ENCODE measurements at places on chromosomes 1 and 21.

DNA sequence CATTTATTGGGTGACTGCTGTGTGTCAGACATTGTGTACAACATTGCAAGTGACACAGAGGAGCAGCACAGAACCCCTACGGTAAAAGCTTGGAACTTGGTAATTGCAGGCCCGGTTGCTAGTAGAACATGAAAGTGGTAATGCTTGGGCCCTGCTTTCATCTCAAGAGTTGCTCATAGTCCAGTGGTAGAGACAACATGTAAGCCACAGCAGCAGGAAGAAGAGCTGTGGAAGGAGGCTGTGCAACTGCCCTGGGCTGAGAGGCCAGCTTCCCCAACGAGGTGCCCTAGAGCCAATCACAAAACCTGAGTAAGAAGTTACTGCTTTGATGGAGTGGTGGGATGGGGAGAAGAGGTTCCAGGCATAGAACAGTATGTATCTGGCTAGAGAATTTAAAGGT, 18.4 kb downstream of the CNIH4 start:
- no peak for DNase-seq

GRCh38 chr1:31897526-31898100, 40.6 kb downstream of the PTP4A2 start:
- no peak for DNase-seq

DNA sequence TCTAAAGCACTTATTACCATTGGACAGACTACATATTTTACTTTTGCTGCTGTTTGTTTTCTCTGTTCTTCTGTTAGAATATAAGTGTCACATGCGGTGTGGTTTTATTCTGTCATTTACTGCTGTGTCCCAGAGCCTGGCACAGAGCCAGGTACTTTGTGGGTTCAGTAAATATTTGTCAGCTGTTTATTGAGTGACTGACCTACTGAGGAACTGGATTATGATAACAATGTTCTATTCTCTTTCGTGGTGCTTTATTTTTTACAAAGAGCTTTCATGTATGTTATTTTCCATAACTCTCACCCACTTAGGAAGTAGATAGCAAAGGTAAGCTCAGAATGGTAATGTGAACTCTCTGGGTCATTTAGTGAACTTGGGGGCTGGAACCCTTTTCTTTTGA, 118.8 kb downstream of the RWDD3 start:
- DNase-seq = peak; percentile 98

GRCh38 chr1:210815641-210816550, 318.1 kb downstream of the KCNH1 start:
- DNase-seq = no peak

GRCh38 chr1:148372731-148373130, 110.4 kb downstream of the PPIAL4G start:
- peak; percentile 11 for DNase-seq

DNA sequence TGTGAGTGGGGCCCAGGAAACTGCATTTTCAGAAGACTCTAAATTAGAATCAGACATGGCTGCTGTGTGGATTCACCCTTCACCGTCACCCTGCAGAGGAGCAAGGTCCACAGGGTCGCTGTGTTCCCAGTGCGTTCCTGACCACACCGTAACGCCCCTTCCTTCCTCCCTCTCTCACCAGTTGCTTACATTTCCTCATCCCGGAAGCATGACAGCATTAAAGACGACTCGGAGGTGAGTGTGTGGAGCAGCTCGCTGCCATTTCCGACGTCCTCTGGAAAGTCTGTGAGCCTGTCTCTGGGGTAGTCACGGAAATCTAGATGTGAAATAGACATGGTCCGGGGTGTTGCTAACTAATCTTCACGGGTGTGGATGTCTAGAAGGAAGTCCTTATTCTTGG, 45.9 kb downstream of the FAAP20 start:
- no peak for DNase-seq

- no peak for DNase-seq
These were observed 31.8 kb downstream of the RUNX1 start for GRCh38 chr21:35017256-35017655.

DNA sequence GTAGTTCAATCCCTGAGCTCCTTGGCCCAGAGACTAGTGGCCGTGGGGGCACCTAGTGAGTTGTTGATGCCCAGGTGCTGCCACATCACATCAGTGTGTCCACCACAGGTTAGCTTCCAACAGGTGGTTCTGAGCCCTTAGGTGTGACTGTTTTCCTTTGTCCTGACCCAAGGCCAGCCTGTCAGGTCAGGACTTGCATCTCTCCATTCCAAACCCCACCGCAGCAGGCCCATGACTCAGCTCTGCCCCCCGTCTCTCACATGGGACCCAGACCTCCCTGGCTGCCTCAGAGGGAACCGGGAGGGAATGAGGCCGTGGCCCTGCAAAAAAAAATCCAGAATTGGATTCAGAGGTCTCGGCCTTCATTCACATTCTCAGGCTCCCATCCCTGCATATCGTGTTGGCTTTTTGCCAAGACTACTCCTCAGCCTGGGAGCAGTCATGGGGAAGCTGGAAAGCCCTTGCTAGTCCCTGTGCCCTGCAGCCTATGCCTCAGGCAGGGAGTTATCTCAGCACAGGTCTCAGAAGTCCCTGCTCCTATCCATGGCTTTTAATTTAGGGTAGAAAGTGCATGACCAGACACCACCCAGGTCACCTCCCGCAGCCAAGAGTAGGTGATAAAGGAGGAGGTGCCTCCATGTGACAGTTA, 7.2 kb downstream of the INAVA start:
- peak; percentile 21 for DNase-seq

All from DMS53 (cell line).